ENCODE measurements at places on chromosomes 1 and 21.

- DNase-seq: no peak
Observed at GRCh38 chr1:214260561-214261205, 20.3 kb upstream of the SMYD2 start.

DNA sequence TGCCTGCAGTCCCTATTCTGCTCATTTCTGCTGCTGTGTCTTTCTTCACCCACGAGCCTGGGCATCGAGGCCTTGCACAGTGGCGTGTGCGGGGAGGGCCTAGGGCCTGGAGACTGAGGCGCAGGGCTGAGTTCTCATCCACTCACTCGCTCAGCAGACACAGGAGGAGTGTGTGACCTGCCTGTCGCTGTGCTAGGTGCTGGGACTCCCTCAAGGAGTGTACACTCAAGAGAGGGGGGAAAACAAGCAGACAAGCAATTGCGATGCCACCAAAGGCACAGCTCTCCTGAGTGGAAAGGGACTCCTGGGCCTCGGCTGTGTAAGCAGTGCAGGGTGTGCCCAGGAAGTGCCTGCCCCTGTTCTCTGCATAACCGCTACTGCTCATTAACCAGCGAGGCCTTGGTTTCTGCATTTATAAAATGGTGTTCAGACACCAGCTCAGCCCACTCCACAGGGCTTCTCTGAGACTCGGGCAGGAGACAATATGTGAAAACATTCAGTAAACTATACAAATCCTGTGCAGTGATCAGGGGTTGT, 4.2 kb downstream of the RD3 start:
- no peak for DNase-seq

DNA sequence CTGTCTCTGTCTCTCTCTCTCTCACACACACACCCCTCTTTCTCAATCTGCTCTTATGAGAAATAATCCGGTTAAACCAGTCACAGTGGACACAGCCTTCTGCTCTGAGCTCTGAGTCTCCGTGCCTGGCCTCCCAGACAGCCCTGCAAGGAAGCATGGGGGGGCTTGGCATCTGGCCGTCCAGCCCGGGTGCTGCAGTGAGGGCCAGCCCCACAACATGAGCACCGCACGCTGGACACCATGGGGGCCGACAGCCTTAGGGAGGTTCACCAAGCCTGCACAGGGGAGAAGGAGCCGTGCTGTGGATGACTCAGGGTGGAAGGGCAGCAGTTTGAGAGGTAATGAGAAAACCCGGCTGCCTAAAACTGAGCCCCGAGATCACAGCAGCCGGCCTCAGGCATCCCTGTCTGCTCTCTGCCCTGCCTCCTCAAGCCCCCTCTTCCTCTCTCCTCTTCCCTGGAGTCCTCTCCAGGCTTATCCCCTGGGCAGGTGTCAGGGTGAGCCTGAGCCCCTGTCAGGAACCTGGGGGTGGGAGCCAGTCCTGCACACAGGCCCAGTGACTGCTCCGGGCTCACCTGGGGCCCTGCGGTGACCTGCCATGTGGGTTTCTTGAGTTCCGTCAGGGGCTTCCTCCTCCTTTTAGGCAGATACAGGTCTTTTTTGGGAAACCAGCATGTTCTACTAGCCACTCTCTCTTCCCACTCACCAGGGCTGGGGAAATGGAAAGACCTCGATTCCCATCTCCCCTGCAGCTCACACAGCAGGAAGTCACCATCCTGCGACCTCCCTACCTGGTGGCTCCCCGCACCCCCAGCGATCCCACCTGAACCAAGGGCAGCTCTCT, 92.8 kb downstream of the ITPKB start:
- DNase-seq: no peak

DNA sequence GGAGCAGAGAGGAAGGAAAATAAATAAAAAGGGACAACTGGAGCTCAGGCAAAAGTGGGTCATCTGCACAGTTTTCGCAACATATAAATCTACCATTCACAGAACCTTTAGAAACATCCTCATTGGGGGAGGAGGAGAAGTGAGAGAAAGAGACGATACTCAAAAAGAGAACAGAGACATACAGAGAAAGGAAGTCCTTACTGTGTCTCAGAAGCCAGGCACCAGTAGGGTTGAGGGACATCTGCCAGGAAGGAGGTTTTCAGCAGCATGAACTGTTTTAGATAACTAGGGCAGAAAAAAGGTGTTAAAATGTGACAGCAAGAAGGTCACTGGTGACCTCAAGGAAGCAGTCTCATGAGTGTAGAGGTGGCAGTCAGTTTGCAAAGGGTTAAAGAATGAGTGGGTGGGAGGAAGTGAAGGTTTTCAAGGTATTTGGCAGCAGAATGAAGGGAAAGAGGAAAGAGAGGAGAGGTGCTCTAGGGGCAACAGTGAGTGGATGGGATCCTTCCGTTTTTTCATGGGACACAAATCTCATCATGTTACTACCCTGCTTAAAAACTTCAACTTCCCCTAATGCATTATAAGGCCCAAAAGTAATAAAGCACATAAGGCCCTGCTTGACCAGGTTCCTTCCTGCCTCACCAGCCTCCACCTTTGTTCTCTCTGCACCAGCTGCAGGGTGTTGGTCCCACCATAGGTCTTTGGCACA, 9.5 kb downstream of the JAK1 start:
- no peak for DNase-seq

- no peak for DNase-seq
Observed at GRCh38 chr1:98044071-98044697, 123.3 kb upstream of the DPYD start.

DNA sequence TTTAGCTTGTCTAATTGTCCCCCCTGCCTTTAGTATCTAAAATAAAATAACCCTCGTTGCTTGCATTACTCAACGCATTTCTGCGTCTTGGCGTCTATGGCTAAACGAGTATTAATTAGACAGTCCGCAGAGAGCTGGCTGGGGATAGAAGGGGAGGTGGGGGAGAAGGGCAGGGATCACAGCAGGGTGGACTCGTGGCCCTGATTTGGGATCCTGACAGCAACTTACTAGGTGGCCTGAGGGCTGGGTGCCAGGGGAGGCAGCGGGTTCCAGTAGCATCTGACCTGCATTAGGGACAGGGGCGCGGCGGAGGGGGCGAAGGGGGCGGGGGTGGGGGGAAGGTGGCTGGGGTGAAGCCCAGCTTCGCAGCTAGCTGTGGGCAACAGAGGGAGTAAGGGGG, 1.1 kb upstream of the BACE2 start:
- DNase-seq: no peak

- no peak for DNase-seq
Observed at GRCh38 chr21:22703521-22703920, 1705.3 kb downstream of the NCAM2 start.

- no peak for DNase-seq
Observed at GRCh38 chr1:184672013-184672726, 82.5 kb downstream of the EDEM3 start.

DNA sequence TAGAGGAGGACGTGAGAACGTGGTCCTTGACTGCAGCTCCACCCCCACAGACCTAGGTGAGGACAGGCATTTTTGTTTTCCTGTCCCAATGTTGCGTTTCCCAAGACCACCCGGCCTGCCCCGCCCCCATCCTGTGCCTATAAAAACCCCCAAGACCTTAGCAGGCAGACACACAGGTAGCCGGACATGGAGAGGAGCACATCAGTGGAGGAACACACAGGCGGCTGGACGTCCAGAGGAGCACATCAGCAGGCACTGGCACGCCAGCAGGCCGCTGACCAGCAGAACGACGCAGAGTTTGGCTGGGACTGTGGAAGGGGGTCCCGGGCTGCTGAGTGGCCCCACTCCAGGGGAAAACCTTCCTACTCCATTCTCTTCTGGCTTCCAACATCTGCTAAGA, 12.7 kb upstream of the HMGCL start:
- DNase-seq: no peak

GRCh38 chr1:80154176-80154575, 1147.6 kb upstream of the ADGRL4 start:
- DNase-seq: no peak

- no peak for DNase-seq
Observed at GRCh38 chr1:32094746-32095521, 12.9 kb upstream of the KPNA6 start.

- DNase-seq: no peak
Observed at GRCh38 chr21:31730712-31731055, 1.2 kb downstream of the SCAF4 start.

DNA sequence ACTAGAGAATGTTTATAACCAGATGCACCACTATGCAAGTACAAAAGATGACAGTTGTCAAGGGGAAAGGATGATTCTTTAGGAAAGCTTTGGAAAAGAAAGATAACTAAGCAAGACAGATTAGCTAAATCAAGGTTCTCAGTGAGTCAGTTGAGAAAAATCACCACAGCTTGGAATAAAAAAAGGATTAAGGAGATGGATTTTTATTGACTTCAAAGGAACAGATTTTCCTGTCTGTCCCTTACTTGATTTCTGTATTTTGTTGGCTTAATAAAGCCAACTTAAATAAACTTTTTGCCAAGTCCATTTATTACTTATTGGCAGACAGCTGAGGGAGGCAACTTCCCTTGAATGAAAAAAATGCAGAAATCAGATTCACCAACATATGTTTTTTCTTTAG, 93.9 kb downstream of the NR5A2 start:
- DNase-seq: no peak

DNA sequence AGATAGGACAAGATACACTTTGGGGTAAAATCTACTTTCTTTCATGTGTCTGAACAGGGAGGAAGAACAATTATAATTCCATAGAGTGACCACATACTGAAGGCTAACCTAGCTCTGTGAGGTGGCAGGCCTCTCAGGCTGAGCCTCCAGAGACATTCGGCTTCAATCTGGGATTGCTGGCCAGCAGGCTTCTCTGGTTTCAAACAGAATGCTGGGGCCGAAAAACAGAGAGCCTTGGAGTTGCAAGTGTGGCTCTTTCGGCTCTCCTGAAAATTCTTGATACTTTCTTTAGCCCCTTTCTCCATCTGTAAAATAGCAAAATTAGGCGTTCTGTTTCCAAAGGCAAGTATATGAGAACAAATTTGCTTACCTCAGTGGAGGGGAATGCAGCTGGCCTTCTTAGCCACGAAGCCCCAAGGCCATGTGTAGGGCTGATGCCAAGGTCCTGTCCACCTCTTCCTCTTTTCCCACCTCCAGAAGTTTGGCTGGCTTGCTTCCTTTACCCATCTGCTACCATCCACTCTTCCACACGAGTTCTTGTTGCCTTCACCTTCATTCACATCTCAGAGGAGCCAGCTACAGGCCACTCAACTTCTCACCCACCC, 30.0 kb upstream of the UBE2U start:
- DNase-seq: no peak

DNA sequence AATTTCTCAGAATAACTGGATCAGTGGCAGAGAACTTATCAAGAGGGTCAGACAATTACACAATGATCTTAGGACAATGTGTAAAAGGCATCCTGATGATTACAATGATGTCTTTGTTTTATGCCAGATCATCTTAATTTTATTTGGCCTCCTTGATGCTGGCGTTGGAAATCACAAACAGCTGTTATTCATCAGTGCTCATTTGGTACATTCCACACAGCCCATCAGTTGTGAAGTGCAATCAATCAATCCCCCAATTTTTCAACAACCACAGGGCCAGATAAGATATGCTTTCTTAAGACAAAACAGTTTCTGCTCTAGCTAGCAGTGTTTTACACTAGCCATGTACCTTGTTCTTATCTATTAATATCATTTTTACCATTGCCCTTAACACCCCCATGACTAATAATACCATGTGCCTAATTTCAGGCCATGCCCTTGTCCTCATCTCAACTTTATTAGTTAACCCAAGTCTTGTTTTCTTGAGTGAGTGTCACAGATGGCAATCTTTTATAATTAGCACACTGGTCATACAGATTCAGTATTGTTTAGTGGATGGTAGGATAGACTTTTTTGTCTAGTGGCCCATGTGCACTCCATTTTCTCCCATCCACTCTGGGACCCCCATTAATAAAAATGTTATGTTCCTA, 40.8 kb upstream of the COL24A1 start:
- peak; percentile 73 for DNase-seq

DNA sequence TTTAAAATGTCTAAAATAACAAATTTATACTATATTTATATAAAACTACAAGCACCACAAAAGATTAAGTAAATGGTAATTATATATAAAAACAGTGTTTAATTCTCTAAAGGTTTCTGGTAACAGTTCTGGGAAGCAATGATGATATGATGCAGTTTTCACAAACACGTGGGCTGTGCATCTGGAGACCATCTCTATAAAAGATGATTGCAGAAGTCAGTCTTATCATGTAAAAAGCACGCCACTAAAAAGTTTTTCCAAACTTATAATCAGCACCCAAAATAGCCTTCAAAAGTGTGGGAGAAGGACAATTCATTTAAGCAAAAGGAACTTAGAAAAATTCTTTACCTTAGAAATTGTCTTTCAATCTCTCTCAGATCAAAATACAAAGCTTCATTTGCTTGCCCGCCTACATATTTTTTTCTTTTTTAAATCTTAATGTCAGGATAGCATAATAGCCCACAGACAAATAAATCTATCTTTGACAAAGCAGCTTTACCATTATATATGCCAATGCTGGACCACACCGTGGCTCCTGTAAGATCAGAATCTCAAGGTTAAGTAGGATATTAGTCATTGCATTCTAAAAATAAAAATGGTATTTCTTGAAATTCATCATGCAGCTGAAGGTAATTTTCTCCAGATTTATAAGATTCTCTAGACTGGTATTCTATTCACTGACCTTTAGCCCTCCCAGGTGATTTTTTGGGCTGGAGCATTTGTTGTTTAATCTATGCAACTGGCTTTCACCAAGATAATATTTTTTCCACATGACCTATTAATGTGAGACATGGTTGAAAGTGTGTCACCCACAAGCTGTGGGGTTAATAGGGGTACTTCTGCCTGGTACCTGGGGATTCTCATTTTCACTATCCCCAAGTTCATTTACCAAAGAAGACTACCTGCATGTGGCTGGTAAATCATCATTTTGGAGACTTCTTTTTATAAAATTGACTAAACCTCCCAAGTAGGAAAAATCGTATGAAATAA, 189.6 kb upstream of the ST6GALNAC5 start:
- no peak for DNase-seq

DNA sequence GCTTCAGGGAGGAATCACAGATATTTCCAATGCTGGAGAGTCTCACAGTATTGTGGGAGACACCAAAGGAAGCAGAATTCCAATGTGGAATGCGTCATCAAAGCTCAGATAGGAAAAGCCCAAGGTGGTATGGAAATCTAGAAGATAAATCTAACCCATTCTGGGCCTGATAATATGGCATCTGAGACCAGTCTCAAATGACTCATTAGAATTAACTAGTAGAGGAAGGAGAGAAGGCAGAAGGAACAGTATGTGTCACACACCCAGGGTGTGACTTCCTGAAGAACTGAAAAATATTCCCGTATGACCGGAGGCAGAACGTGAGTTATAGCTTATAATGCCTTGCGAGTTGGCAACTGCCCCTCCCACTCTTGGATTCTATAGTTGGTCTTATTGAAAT, 499.2 kb downstream of the PLPP3 start:
- no peak for DNase-seq
